ENCODE measurements at places on chromosomes 1 and 21. TPM values are rescaled to one million over a fixed set of nuclear protein-coding genes. Genes with fewer than 3 reads are reported as not detected.

The RBM11 gene
- 0.34 TPM for total RNA-seq

The CASQ2 gene
- total RNA-seq, result 0.07 TPM

The NR5A2 gene
- total RNA-seq, result under 0.01 TPM

The SLC44A3 gene
- total RNA-seq, result 2.7 TPM

The MRPS6 gene
- 27.0 TPM for total RNA-seq

The SIM2 gene
- 0.34 TPM for total RNA-seq

Data from nasal cavity respiratory epithelium epithelial cell of viscerocranial mucosa (primary cell).